Stimulated activated CD4-positive, alpha-beta T cell treated with anti-CD3 and anti-CD28 coated beads, Interleukin-1b, Interleukin-23, amount 100 ng/mL, for 1 hour (primary cell): ENCODE measurements at places on chromosomes 5 and 9.

DNA sequence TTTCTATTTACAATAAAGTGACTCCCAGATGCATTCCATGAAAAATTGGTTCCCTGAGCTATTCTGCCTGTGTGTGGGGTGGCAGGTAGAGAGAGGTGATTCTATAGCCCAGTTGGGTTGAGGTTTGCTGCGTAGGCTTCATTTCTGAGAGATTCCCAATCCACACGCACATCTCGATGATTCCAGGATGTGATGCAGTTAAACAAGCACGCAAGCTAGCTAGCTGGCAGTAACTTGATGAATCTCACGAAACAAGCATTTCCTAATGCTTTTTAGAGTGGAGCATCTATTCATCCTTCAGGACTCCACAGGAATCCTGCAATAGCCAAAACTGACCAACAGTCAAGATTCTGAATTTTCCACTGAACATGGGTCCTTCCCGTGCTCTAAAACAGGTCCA, 43.8 kb upstream of the CER1 start:
- no peak for DNase-seq

GRCh38 chr9:111657051-111657450, 4.4 kb upstream of the GNG10 start:
- DNase-seq = no peak

- no peak for DNase-seq
These were observed 145.6 kb upstream of the CDH12 start for GRCh38 chr5:22998774-22999173.

DNA sequence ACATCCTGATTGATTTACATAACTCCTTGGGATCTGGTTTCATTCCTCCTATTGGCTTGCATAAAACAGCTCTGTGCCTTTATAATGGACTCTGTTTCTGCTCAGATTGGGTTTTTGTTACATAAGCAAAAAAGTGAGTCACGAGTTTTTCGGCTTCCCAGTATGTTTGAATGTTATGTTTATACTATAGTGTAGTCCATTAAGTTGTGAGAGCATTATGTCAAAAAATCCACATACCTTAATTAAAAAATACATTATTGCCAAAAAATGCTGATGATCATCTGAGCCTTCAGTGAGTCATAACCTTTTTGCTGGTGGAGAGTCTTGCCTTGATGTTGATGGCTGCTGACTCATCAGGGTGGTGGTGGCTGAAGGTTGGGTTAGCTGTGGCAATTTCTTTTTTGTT, 144.6 kb downstream of the CCDC171 start:
- no peak for DNase-seq

GRCh38 chr9:129469188-129469987, 151.5 kb downstream of the C9orf50 start:
- no peak for DNase-seq

GRCh38 chr5:17050236-17050635, 114.1 kb upstream of the MYO10 start:
- no peak for DNase-seq

DNA sequence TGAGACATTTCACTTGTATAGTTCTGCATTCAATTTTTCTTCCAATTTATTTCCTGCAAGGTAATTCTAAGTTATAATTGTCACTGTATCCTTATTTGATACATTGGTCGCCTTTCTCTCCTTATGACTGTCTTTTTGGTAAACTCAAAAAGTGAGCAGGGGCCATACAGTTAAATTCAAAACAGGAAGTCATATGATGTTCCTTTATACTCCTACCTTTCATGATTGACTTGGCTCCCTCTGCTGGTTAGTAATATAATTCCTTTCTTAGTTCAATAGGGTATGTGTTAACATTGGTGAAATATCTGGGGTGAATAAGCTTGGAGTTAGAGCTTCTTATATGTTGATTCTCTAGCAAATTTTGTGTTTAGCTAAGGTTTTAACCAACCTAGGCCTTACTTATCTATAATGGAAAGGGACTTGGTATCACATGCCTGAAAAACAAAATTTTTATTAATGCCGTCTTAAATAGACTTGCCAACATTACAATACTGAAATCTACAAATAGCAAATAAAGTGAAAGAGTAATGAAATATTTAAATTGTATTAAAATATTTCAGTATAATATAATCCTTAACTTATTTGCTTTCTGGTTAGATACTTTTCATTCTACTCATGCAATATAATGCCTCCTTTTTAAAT, 6.0 kb upstream of the NIPBL start:
- DNase-seq = no peak

GRCh38 chr5:54329731-54330709, 19.6 kb upstream of the ARL15 start:
- DNase-seq = no peak
